Cardiac septum (tissue), 1 donor: ENCODE measurements at places on chromosomes 6 and 20. TPM values are rescaled to one million over a fixed set of nuclear protein-coding genes. Genes with fewer than 3 reads are reported as not detected.

The FYN gene
- total RNA-seq: 65.3 TPM

The RNF182 gene
- 0.19 TPM for total RNA-seq

The CAGE1 gene
- total RNA-seq: not detected

The AKAP12 gene
- 15.4 TPM for total RNA-seq

The TSPO2 gene
- not detected for total RNA-seq

The B3GAT2 gene
- not detected for total RNA-seq

The TASP1 gene
- 9.7 TPM for total RNA-seq

The SEL1L2 gene
- 1.4 TPM for total RNA-seq

The BFSP1 gene
- 0.83 TPM for total RNA-seq

The LPA gene
- not detected for total RNA-seq

The ZC2HC1B gene
- not detected for total RNA-seq

The WFDC10A gene
- total RNA-seq: not detected

The PDE10A gene
- total RNA-seq: 25.1 TPM

The HTR1B gene
- 0.11 TPM for total RNA-seq

The RING1 gene
- total RNA-seq: 24.5 TPM

The LAMA4 gene
- 93.9 TPM for total RNA-seq

The TUBB2B gene
- total RNA-seq: 1.2 TPM

The OR2B2 gene
- total RNA-seq: not detected

The BHLHE23 gene
- total RNA-seq: not detected

The HLA-DMB gene
- 7.9 TPM for total RNA-seq

The NOTCH4 gene
- 31.2 TPM for total RNA-seq

The TMEM151B gene
- total RNA-seq: 0.08 TPM

The DYNLT2 gene
- 0.83 TPM for total RNA-seq

The GPR6 gene
- not detected for total RNA-seq

The CNKSR3 gene
- 34.4 TPM for total RNA-seq

The PRDM13 gene
- not detected for total RNA-seq

The SNHG17 gene
- total RNA-seq: 10.6 TPM

The IP6K3 gene
- total RNA-seq: 16.6 TPM

The SPTLC3 gene
- total RNA-seq: 2.2 TPM

The PRRT1 gene
- total RNA-seq: 0.83 TPM

The PERP gene
- 59.3 TPM for total RNA-seq

The DEFB132 gene
- total RNA-seq: not detected

The FOXS1 gene
- total RNA-seq: 6.1 TPM

The NKAPL gene
- 6.6 TPM for total RNA-seq

The OR2H2 gene
- not detected for total RNA-seq

The IPCEF1 gene
- total RNA-seq: 5.0 TPM

The GPLD1 gene
- total RNA-seq: 0.81 TPM

The ID4 gene
- 6.8 TPM for total RNA-seq

The CD24 gene
- 0.78 TPM for total RNA-seq

The VWA7 gene
- total RNA-seq: 21.5 TPM

The HTR1E gene
- total RNA-seq: not detected

The SLC35D3 gene
- total RNA-seq: not detected

The ZC3H12D gene
- 0.35 TPM for total RNA-seq

The RAET1L gene
- total RNA-seq: not detected

The MUC21 gene
- not detected for total RNA-seq

The SKIC2 gene
- total RNA-seq: 33.2 TPM

The GGTLC1 gene
- total RNA-seq: not detected

The COX7A2 gene
- total RNA-seq: 890 TPM

The KHDC1L gene
- total RNA-seq: not detected

The GRIK2 gene
- total RNA-seq: 0.67 TPM

The MSH5 gene
- 1.7 TPM for total RNA-seq

The SLC17A1 gene
- total RNA-seq: not detected

The TFAP2A gene
- total RNA-seq: 0.54 TPM

The SLC22A7 gene
- not detected for total RNA-seq

The CLDN20 gene
- not detected for total RNA-seq

The TREM1 gene
- 2.6 TPM for total RNA-seq

The ZBP1 gene
- 0.43 TPM for total RNA-seq

The PTPRK gene
- 51.4 TPM for total RNA-seq
